ENCODE measurements at places on chromosomes 1 and 21.

DNA sequence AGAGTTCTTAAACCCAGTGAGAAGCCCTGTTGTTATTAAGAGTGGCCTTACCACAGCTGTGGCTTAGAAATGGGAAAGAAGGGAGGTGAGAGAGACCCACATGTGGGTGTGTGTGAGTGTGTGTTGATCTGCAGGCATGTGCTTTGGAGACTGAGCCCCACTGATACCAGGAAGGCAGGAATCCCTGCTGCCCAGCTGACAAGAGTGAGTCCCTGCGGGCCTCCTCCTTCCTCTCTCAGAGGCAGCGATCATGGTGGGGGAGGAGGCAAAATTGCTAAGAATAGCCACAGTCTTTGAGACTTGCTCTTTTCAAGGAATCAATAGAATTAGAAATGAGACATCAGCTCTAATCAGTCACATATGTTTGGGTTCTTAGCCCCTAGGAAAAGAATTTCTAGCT, 87.0 kb upstream of the WARS2 start:
- no peak for DNase-seq

DNA sequence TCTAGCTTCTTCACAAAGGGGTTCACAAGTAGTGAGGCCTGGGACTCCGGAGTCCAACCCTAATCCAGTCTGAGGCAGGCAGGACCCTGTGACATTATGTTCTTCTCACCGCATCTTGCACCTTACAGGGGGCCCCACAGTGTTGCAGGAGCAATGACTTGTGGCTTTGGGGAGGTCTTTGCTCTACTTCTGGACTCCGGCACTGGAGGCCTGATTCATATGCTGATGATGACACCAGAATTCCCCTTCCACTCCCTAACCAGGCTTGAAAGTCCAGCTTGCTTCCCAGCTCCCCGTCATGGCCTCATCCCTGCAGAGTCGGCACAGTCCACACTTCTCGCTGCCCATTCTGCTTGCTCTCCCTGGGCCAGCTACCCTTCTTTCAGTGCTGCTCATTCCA, 96.3 kb upstream of the SLC44A3 start:
- DNase-seq, result no peak

DNA sequence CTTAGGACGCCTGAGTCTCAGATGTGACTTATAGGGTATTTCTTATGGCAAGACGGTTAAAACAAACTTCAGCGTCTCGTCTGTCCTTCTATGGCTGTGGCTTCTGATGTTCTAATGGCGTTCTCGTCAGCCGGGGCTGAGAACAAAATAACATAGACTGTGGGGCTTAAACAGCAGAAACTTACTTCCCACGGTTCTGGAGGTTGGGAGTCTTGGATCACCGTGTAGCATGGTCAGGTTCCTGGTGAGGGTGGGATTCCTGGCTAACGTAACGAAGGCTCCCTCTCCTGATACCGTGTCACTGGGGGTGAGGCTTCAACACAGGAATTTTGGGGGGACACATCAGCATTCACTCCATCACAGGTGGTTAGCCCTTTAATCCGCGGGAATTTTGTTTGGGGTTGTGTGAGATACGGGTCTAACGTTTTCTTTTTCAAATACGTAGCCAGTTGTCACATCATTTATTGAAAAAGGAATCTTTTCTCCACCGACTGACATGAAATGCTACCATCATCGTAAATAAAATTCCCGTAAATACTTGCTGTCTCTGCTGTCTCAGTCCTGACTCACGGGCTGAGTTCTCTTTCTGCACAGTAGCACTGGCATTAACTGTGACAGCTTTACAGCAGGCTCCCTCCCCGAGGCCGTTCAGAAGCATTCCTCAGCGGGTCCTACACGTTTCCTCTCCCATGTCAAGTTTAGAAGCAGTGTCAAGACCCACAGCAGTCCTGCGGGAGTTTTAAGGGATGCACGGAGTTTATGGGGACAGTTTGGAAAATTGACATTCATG, 8.1 kb upstream of the POFUT2 start:
- no peak for DNase-seq

GRCh38 chr1:9815150-9815549, 8.6 kb downstream of the CLSTN1 start:
- DNase-seq, result no peak

DNA sequence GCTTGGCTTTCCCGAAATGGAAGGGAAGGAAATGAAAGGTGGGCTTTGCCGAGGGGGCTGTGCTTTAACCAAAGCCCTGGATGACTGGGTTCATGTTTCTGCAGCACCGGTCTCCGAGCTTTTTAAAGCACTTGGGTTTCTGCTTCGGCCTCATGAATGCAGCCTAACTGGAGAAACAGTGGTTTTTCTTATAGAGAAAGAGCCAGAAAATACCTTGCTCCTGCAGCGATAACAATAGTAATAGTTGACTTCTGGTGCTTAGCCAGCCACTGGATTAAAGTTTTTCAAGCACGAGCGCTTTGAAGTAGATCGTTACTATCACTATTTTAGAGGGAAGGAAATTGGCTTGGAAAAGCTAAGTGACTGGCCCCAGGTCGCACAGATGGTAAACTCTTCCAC, 500 bp upstream of the DOCK7 start:
- no peak for DNase-seq

DNA sequence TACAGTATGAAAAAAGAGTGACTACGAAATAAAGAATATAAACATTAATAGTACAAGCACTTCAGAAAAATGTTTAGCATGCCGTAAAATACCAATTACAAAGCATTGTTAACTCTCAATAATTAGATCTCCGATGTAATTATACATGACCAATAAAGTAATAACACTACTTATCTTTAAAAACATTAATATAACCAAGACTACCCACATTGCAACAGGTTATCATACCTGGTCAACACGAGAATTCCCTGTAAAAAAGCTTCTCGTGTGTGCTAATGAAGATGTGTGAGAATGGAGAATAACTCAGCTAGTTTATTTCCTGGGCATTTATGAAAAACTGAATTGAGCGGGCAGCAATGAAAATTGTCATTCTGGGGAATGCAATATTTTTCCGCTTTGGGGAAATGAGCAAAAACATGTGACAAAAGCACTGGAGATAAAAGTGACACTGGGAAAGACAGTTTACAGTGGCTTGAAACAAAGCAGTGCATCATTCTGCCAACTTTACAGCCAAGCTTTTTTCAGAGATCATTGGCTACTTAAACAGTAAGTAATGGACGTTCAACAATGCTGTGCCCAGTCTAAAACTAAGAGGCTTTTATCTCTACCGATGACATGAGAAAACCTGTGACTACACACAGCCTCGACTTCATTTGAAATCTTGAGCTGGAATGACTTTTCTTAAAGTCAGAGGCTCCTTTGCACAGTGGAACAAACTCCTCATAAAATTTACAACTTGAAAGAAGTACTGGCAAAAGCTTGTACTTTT, 34.7 kb downstream of the ITPKB start:
- DNase-seq, result no peak

DNA sequence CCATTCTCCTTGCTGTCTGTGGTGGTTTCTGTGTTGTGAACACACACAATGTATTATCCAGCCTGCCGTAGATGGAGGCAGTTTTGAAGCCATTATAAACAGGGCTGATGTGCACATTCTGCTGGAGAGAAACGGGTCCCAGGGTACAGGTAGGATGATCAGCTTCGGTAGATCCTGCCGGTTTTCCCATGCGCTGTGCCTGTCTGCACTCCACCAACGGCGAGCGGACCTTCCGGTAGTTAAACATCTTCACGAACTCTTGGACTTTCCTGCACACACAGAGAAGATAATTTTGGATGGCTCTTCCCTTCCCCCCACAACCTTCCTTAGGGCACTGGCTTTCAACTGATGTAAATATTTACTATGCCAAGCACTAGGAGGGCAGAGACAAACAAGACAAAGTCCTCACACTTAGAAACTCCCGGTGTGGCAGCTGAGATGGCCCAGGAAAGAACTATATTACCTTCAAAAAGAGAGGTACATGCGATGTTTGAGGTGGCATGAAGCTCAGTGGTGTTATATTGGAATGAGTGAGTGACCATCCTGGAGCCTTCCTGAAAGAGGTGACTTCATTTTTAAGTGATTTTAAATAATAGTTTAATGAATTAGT, 41.7 kb downstream of the ALPL start:
- DNase-seq, result no peak

DNA sequence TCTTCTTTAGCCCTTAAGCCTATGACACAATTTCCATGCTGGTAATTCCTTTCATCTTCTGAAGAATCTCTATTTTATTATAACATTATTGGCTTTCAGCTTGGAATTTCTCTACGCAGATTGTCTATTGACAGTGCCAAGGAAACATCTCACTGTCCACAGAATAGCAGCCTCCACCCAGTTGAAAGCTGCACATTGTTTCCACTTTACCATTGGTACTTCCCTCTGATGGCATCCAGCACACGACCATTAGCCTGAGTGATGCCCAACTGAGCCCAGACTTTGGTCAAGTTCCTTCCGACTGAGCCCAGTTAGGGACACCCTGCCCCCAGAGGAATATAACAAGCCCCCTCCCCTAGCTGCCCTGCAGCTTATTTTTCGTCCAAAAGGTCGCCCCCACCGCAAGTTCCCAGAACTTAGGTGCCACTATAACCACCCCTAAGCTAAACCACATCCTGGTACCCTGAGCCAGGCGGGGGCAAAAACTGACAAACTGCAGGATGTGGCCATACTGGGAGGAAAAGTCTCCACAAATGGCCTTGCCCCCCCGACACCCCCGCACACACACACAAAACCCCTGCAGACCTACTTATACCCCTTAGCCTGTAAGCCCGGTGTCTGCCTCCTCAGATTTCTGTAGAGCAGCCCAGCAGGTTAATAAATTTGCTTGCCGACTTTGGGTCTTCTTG, 13.2 kb downstream of the GBP5 start:
- peak; percentile 34 for DNase-seq

DNA sequence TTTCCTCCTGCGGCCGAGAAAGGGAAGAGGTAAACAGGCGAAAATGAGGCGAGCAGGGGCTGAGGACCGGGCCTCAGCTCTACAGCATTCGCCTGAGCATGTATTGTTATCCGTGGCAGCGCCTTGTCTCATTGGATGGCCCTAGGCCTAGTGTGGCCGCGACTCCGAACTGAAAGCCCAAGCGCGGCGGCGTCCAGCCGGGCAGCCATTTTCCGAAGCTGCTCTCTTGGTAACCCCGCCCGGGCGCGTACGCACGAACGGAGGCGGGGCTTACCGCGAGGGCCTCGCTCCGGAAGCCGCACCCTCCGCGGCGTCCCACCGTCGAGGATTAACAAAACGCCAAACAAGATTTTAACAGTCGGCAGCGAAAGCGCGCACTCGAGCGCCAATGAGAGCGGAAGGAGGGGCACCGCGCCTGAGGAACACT, 797 bp upstream of the USP1 start:
- peak; percentile 90 for DNase-seq

All from activated CD8-positive, alpha-beta memory T cell treated with anti-CD3 and anti-CD28 coated beads for 4 hours (primary cell).